ENCODE measurements at places on chromosomes 13 and 19.

DNA sequence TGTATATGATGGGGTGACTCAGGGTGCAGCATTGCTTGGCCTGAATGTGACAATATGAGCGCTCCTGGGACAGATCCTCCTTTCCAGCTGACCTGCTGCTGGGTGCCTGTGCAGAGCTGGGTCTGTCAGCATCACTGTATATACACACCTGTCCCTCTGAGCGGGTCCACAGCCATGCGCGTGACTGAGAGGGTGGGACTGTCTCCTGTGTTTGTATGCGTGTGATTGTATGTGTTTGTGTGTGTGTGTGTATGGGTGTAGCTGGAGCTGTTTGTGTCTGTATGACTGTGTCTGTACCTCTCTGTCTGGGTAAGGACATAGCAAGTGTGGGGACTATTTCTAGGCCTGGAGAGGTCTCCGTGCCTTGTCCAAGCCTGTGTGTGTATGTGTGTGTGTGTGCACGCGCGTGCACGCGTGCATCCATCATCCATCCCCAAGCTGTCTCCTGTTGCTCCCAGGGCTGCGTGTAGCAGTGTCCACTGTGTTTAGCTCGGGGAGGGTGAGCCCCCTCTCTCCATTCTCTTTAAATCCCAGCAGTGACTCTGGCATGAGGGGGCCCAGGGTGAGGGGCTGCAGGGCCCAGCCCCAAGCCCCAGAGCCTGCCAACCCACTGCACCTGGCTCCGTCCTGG, 8.3 kb downstream of the IGLON5 start:
- no peak for DNase-seq

- DNase-seq: no peak
Measured at GRCh38 chr19:4049432-4049831, 17.3 kb downstream of the ZBTB7A start.

GRCh38 chr13:37695200-37695599, 96.6 kb upstream of the POSTN start:
- DNase-seq: no peak

DNA sequence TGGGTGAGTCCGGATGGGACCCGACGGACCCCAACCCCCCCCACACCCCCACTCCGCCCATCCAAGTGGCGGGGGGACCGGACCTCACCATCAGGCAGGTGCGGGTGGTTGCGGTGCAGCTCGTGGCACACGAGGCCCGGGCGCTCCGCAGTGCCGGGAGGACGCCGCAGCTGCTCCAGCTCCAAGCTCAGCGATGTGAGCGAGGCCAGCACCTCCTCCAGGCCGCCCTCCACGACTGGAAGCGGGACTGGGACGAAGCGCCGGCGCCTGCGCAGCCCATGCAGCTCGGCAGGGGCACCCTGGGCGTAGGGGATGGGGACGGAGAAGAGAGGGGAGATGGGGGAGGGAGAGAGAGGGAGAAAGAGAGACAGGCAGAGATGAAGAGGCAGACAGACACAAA, 30.1 kb upstream of the OLFM2 start:
- DNase-seq: no peak

DNA sequence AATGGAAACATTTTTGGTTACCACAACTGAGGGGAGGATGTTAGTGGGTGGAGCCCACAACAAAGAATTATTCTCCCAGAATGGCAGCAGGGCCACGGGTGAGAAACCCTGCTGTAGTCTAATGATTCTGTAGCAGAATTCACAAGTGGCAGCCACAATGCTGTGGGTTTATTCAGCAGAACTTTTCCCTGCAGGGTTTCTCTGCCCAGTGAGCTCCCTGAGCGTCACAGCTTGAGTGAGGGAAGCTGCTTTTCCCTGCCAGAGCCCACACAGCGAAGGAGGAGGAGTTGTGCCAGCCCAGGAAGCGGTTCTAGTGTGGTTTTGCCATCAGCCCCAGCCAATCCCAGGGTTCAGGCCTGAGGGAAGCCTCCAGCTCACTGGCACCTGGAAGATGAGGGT, 4.4 kb downstream of the ATP12A start:
- DNase-seq: peak; percentile 69

DNA sequence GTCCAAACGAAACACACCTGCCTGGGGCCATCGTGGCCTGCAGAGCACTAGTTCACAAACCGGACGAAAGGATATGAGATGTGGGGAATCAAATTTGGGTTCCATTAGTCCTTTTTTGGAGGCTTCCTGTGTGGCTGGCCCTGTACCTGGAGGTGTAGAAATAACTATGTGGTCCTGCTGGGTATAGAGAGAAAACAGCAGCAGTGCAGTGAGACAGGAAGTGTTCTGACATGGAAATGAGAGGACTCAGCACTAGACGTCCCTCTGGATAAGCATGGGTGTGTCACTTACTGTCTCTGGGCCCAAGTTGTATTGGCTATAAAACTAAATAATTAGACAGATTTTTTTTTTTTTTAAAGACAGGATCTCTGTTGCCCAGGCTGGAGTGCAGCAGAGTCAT, 12.3 kb downstream of the KDELR1 start:
- DNase-seq: no peak

- DNase-seq: no peak
Measured at GRCh38 chr13:109933476-109933875, 147.1 kb upstream of the IRS2 start.

- no peak for DNase-seq
Measured at GRCh38 chr13:93881411-93881810, 598.1 kb downstream of the DCT start.

- DNase-seq: no peak
Measured at GRCh38 chr19:46176116-46176860, 28.2 kb downstream of the IGFL2 start.

DNA sequence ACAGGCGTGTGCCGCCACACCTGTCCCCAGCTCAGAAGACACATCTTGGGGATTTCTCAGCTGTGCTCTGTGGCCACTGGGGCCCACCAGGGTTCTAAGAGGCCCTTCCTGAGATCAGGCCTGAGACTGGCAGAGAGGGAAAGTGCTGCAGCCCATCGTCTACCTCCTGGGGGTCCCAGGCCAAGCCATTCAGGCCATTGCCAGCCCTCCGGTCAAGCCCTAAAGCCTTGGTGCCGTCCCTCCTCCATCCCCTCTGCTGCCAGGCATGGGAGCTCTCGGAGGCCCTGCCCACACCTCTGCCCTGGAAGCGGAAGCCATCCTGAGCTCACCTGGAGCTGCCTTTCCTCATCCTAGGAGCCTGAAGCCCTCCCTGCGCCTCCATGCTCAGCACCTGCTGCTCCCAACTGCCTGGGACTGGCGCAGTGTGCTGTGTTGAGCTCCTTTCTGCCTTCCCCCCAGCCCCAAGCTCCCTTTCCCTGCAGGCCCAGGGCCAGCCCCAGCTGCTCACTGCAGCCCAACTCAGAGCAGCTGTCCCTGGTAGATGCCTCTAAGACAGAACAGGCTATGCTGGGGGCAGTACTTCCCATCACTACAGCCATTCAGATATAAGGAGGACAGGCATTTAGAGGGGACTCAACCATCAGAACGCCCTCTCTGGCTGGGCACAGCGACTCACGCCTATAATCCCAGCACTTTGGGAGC, 2.9 kb downstream of the SLC7A9 start:
- DNase-seq: no peak

GRCh38 chr13:33817513-33817900, 442 bp upstream of the RFC3 start:
- DNase-seq: no peak

GRCh38 chr13:46850214-46850613, 46.6 kb downstream of the HTR2A start:
- DNase-seq: peak; percentile 8
